ENCODE measurements at places on chromosomes 7 and 10. TPM values are rescaled to one million over a fixed set of nuclear protein-coding genes. Genes with fewer than 3 reads are reported as not detected.

PRLHR gene
- not detected for polyA plus RNA-seq

AKR1C4 gene
- not detected for polyA plus RNA-seq

KEL gene
- polyA plus RNA-seq, result 0.09 TPM

CCDC3 gene
- polyA plus RNA-seq, result 3.3 TPM

OR2A5 gene
- polyA plus RNA-seq, result not detected

Measured in AG04450 (cell line).